ELR (cell line): ENCODE measurements at places on chromosomes 2 and 18.

- DNase-seq = peak; percentile 34
These were observed 12.8 kb upstream of the PPM1B start for GRCh38 chr2:44155666-44156446.

DNA sequence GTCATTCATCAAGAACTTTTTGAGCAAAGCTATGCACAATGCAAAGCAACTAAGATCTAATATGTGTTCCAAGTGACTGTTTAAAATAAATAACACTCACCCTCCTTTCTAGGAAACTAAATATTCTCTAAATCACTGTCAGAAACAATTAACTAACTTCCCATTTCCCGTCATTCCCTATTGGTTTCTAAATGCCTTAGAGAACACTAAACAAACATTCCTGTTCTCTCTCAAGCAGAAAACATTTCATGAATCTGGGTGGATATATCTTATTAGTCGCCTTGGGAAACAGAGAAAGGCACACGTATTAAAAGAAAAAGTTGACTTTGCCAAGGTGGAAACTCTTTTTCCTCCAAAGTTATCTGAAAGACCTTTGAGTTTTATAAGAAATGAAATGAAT lies 735.2 kb downstream of the MBD2 start:
- DNase-seq = no peak

DNA sequence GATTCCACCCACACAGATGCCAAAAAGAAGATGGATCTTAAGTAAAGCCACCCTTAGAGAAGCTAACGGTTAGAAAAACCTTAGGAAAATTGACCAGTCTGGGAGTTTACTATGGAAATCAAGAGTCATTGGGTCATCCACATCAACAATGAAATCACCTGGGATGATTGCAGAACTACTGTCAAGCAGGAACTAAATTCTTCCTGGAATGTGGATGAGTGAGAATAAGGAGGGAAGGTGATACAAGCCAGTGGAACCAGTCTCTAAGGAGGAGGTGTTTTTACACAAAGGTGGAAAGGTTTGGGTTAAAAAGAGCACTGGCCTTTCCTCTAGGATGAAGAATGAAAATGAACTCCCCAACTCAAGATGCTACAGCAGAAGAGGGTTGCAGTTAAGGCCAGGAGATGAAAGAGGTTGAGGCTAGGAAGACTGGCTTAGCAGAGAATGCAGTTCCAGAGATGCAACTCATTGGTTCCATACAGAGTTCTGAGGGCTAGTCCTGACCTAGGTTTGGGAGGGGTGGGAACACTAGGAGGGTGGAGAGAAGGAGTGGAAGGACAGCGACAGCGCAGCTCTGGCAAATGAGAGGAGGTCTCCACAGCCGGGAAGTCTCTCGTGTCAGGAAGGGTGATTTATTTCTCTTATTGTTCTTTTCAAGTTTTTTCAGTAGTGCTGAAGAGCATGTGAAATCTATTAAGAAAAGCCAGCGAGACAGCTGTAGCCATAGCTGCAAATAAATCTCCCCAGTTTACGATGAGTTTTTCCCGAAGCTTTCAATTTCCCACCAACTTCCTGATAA lies 27.7 kb upstream of the KDM3A start:
- no peak for DNase-seq

DNA sequence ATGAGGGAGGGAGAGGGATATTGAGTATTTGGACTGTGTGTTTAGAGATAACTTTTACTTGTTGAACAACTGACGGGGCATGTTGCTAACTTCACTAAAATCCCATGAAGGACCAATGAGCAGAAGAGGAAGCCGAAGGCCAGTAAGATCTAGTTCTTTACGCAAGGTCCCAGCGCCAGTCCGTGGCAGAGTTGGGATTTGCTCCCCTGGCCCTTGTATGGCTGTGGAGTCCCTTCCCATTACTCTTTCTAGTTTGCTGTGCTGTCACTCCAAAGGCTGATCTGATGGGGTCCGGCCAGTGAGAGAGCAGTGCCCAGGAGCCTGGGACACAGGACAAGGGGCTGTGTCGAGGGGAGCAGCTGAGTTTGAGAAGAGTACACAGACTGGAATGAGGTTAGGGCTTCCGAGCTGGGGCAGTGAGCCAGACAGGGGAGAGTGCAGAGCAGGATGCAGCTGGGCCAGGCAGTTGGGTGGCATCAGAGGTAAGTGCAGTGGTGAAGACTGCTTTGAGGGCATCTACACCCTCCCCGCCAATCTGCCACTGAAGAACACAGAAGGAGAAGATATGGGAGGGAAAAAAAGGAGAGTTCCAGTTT lies 692.9 kb upstream of the HS6ST1 start:
- no peak for DNase-seq

DNA sequence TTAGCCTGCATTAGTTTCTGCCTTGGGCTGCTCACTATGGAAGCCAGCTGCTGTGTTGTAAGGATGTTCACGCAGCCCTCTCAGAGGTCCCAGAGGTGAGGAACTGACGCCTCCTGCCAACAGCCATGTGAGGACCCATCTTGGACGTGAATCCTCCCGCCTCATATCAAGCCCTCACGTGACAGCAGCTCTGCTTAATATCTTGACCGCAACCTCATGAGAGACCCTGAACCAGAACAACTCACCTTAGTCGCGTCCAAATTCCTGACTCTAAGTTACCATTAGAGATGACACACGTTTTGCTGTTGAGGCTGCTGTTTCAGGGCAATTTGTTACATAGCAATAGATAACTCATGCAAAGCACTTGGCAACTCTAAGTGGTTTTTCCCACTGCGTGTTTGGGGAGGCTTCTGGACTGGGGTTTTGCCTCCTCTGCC lies 97.7 kb downstream of the TMEM17 start:
- DNase-seq = no peak
